ENCODE measurements at places on chromosomes 6 and 20. TPM values are rescaled to one million over a fixed set of nuclear protein-coding genes. Genes with fewer than 3 reads are reported as not detected.
A peak's percentile ranks its signal among the peaks of the same experiment; 100 is the strongest.

DNA sequence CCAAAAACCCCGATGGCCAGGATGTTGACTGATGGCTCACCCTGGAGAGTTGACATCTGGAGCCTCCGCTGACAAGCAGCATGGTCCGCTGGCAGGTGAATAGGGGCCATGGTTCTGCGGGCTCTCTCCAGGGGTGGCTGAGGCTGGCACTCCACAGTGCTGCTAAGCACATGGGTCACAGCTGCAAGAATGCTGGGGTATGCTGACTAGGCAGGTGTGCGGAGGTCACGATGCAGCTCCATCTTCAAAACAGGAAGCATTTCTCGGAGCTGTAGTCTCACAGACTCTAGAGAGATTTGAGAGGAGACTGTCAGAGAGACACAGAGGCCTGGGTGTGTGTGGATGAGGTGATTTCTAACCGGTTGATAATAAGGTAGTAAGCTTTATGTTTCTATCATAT lies 341.6 kb downstream of the NRN1 start:
- H3K27me3 ChIP-seq = no peaks in the 10 kb centered on the region
- no peak overlapping the region for H3K4me3 ChIP-seq
- no peak for DNase-seq
- H3K4me1 ChIP-seq = no peaks in the 10 kb centered on the region
- H3K27ac ChIP-seq = no peak overlapping the region

DNA sequence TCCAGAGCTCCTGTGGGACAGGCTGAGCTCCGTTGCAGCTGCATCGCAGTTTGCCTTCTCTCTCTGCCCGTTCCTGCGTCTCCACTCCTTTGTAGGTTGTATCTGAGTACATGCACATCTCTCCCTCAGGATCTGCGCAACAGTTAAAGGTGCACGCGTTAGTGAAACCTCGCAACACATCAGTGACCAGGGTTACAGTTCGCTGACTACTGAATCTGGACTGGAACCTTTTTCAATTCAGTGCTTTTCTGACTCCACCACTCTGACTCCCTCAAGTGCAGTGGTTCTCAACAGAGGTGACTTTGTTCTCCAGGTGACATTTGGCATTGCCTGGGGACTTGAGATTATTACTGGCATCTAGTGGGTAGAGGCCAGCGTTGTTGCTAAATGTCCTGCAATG lies 44.0 kb downstream of the UST start:
- H3K4me3 ChIP-seq = no peak overlapping the region
- H3K36me3 ChIP-seq = no peaks in the 10 kb centered on the region
- no peak overlapping the region for H3K27ac ChIP-seq

DNA sequence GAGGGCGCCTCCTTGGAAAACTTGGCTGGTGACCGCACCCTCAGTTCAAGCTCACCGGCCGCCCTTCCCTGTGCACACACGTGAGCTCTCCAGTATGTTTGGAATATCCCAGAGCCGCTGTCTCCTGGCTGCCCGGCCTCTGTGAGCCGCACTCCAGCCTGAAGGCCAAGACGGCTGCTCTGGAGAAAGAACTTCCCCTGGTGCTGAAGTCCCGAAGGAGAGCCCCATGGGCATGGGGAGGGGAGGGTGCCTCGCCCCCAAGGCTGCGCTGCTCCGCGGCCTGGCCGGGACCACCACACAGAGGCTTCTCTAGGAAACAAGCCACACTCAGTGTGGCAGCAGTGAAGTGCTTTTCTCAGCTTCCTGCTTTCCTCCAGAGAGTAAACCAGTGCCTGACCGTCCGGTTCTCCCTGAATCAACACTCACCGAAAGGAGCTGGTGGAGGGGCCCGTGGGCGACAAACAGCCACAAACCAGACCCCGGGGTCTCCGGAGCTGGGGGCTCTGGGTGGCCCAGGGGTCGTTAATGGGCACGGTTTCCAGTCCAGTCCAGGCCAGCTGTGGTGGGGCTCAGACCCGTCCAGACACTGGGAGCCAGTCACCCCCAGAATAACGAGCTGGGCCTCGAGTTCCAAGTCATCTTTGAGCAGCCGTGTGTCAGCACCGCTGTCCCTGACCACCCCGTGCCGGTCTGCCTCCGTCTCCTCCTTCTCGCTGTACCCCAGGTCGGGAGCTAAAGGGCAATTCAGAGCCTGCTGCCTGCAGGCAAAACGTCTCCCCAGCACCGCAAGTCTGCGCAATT lies 87.4 kb upstream of the BHLHE23 start:
- H3K4me3 ChIP-seq = no peak overlapping the region
- H3K4me1 ChIP-seq = no peaks in the 10 kb centered on the region
- no peak for DNase-seq
- H3K27me3 ChIP-seq = peaks cover 49% of the 10 kb centered on the region
- H3K36me3 ChIP-seq = no peaks in the 10 kb centered on the region
- H3K27ac ChIP-seq = no peak overlapping the region

- H3K4me1 ChIP-seq = no peaks in the 10 kb centered on the region
- no peaks in the 10 kb centered on the region for H3K27me3 ChIP-seq
- no peak overlapping the region for H3K27ac ChIP-seq
- DNase-seq = no peak
These were observed 106.7 kb upstream of the FLRT3 start for GRCh38 chr20:14444106-14444505.

DNA sequence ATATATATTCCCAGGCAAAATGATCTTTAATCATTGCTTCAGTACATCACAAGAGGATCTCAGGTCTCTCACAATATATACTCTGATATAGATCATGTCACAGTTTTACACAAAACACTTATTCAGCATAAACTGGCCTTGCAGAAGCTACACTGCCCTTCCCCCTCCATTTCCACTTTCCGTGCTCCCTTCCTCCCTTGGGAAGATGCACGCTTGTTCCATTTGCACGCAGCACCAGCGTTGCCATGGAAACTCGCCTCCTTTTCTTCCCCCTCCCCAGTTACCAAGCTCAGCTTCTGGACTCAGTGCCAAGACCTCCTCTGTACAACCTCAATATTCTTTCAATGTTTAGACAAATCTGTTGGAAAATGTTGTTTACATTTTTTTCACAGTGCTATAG lies 154.6 kb downstream of the RFPL4B start:
- H3K36me3 ChIP-seq = no peaks in the 10 kb centered on the region
- no peak overlapping the region for H3K4me3 ChIP-seq
- DNase-seq = peak; percentile 20

DNA sequence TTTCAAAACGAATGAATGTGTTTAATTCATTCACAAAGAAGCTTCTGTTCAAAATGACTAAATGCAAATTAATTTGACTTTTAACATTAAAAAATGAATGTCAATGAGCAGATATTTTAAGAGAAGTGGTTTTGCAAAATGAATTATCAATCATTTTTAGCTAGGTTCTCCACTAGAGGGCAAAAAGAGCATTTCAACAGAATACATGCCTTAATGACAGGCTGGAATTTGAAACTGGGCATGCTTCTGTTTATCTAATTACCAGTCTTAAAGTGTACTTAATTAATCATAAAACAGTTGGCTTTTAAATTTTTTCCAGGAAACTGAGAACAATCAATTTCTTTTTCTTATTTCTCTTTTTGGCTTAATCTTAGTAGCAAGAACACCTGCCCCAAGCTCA lies 63.8 kb upstream of the TINAG start:
- H3K4me1 ChIP-seq = peaks cover 3% of the 10 kb centered on the region
- DNase-seq = no peak
- no peaks in the 10 kb centered on the region for H3K27me3 ChIP-seq
- H3K4me3 ChIP-seq = no peak overlapping the region

DNA sequence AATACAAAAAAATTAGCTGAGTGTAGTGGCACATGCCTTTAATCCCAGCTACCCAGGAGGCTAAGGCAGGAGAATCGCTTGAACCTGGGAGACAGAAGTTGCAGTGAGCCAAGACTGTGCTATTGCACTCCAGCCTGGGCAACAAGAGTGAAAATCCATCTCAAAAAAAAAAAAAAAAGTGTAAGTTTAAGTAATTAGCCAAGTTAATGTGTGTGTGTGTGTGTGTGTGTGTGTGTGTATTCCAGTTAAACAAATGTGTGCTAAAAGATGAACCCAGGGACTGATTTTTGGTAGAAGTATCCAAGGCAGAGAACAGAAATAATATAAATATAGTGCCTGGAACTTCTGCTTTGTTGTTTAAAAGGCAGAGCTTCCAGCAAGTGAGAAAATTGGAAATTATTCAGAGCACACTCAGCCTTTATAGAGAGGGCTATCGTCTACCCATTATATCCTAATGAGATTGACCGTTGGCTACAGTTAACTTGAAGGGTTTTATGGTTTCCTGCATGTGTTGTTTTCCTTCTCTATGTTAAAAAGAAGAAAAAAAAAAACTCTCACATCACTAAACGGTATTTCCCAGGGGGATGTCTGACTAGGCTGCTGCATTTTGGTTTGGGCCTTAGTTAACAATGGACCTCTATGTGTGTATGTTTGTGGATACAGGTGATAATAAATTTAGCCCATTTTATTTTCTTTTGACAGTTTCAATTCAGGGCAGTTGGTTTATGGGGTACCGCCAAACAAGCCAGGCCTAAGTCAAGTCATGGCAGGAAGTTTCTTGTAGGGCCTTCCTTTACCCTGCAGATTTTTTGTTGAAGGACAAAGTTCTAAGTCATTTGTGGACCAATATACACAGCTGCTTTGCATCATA lies 9.8 kb downstream of the SOX4 start:
- H3K4me1 ChIP-seq = peaks cover 12% of the 10 kb centered on the region
- H3K27ac ChIP-seq = no peak overlapping the region
- H3K27me3 ChIP-seq = no peaks in the 10 kb centered on the region
- no peak for DNase-seq

GRCh38 chr6:93341900-93342613 lies 77.3 kb downstream of the EPHA7 start:
- H3K4me1 ChIP-seq = no peaks in the 10 kb centered on the region
- H3K27ac ChIP-seq = no peak overlapping the region
- no peak for DNase-seq
- H3K4me3 ChIP-seq = no peak overlapping the region
- no peaks in the 10 kb centered on the region for H3K36me3 ChIP-seq

DNA sequence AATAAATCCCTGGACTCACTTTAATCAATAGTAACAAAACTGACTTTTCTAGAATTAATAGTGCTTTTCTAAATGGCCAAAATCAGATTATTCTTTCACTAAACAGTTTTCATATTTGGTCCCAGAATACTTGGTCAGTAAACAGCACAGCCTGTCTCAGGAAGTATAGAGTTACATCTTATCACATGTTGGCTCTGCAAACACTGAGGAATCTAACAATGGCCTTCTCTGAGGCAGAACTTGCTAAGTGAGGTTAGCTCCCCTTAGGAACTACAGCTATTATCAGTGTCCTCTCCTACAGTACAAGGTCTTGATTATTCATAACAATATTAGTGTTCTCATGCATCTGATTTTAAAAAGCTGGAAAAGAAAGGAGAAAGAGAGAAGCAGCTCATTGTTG lies 1622.8 kb downstream of the HACE1 start:
- DNase-seq = no peak
- no peak overlapping the region for H3K4me3 ChIP-seq
- H3K36me3 ChIP-seq = no peaks in the 10 kb centered on the region
- H3K4me1 ChIP-seq = no peaks in the 10 kb centered on the region
- no peaks in the 10 kb centered on the region for H3K27me3 ChIP-seq

DNA sequence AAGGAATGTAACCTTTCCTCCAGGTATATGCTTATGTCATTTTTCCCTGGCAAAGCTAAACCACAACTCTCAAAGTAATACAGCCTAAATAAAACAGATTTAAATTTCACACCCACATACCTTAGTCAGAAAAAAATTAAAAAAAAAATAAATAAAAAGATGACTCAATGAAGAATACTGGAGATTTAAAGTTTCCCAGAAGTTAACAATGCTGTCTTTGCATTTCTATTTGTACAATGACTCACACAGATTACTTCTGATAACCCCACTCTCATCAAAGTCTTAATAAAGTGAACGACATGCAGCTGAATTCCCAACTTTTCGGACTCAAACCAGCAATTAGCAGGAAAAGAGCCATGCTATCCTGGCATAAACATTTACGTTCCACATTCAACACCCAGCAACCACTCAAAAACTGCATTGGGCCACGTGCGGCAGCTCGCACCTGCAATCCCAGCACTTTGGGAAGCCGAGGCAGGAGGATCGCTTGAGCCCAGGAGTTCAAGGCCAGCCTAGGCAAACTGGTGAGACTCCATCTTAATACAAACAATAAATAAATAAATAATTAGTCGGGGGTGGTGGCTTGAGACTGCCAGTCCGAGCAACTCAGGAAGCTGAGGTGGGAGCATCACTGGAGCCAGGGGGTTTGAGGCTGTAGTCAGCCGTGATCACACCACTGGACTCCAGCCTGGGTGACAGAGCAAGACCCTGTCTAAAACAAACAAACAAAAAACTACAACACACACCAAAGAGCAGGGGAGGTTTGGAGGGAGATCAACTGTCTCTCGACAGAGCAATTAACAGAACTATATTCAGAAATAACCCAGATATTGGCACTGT lies 130.5 kb downstream of the WDR27 start:
- H3K27ac ChIP-seq = no peak overlapping the region
- no peaks in the 10 kb centered on the region for H3K27me3 ChIP-seq
- no peak overlapping the region for H3K4me3 ChIP-seq
- no peak for DNase-seq
- H3K4me1 ChIP-seq = no peaks in the 10 kb centered on the region
- H3K36me3 ChIP-seq = no peaks in the 10 kb centered on the region

GRCh38 chr6:52015953-52016352 lies 71.5 kb downstream of the PKHD1 start:
- DNase-seq = no peak
- H3K4me1 ChIP-seq = no peaks in the 10 kb centered on the region
- H3K36me3 ChIP-seq = no peaks in the 10 kb centered on the region

DNA sequence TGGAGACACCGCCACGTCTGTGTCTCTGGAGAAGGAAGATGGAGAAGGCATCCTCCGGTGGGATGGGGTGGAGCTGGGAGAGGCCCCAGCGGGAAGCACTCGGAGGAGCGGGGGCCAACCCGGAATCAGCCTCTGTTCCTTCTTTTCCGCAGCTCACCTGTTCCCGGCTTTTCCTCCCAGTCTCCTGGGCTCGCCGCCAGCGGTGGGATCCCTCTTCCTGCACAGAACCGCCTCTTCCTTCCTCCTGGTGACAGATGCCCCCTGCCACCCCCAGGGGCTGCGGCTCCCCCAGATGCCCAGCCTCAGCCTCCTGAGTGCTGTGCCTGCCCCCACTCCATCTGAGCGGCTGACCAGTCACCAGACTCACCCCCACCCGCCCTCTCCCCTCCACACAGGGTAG lies 23.3 kb downstream of the RAMACL start:
- peaks cover 23% of the 10 kb centered on the region for H3K4me1 ChIP-seq
- no peaks in the 10 kb centered on the region for H3K27me3 ChIP-seq
- no peak overlapping the region for H3K4me3 ChIP-seq
- no peak overlapping the region for H3K27ac ChIP-seq

DNA sequence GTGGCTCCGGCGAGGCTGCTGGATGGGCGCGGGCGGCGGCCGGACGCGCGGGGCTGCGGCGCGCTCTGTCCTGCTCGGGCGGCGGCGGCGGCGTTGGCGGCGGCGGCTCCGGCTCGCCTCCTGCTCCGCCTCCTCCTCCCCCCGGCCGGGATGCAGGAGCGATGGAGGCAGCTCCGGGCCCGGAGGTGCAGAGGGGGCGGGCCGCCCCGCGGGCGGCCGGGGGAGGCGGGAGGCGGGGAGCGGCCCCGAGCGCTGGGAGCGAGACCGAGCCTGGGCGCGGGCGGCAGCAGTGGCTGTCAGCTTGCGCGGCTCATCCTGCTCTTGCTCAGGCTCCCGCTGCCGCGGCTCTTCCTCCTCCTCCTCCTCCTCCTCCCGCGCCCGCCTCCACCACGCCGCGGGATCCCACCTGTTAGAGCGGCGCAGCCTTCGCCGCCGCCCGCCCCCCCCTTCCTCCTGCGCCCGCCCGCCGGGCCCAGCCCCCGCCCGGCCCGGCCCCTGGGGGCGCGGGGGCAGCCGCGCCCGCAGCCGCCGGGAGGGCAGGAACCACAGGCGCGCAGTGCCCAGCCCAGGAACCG lies at the start of gene NOL4L:
Gene NOL4L (minus strand): TSS at position 323 of the 575 bp plus-strand sequence. CDS start 443 bp downstream, outside the sequence.
- H3K36me3 ChIP-seq = no peaks in the 10 kb centered on the region
- no peaks in the 10 kb centered on the region for H3K4me1 ChIP-seq
- H3K27me3 ChIP-seq = peaks cover 21% of the 10 kb centered on the region
- peak; percentile 34 for DNase-seq
- H3K4me3 ChIP-seq = peak within 1 kb of the TSS; percentile 71

The SAMD5 gene
- total RNA-seq = 0.92 TPM

The TMEM74B gene
- total RNA-seq = 2.4 TPM

The ANKRD6 gene
- total RNA-seq = 8.3 TPM
